ENCODE measurements at places on chromosomes 1 and 21.

- DNase-seq, result no peak
Measured at GRCh38 chr21:44598061-44598460, 2.3 kb upstream of the KRTAP10-7 start.

GRCh38 chr1:53303726-53304515 is 23.9 kb downstream of the LRP8 start:
- no peak for DNase-seq

DNA sequence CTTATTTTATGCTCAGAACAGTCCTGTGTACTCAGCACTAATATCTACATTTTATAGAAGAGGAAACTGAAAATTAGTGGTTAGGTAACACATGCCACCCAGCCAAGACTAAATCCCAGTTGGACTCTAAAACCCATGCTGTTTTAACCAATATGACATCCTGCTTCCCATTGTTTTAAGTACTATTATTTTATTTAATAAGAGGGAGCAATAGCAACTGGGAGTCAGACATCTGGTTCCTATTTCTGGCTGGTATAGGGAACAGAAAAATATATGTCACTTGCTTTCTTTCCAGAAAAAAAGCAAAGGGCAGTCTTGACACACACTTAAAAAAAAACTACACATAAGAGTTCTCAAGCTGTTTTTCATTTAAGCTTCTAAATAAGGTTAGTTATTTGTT is 11.9 kb downstream of the KLHL12 start:
- DNase-seq, result no peak

- no peak for DNase-seq
Measured at GRCh38 chr1:220504329-220504728, 23.6 kb upstream of the MARK1 start.

DNA sequence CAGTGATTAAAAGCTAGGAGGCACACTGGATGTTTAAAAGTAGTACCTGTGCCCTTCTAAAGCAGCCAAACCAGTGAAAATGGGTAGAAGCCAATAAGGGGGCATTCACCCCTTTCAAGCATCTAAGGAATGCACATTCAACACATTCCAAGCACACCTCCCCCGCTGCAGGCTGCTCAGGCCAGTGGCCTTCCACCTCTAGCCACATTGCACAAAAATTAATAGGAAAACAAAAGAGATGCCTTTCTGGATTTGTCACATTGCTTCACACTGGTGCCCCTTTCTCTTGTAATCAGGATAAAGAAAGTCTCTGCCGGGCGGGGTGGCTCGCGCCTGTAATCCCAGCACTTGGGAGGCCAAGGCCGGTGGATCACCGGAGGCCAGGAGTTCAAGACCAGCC is 834.0 kb downstream of the USP25 start:
- no peak for DNase-seq

- DNase-seq, result no peak
Measured at GRCh38 chr1:105100102-105100501, 1350.4 kb downstream of the AMY1C start.

- no peak for DNase-seq
Measured at GRCh38 chr21:43904331-43904781, 39.3 kb downstream of the AGPAT3 start.

DNA sequence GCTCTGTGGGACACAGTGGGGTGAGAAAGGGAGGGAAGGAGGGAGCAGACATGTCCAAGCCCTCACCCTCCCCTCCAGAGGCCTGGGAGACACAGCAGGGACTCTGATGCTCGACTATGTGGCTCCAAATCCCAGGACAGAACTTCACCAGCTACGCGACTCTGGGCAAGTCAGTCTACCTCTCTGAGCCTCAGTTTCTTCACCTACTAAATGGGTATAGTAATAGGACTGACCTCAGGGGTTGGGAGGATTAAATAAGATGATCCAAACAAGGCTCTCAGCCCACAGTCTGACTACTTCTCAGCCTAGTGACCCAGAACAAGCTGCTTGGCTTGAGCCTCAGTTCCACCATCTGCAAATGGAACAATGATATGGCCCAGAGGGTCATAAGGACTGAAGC is 19.6 kb downstream of the SDC3 start:
- DNase-seq, result no peak

DNA sequence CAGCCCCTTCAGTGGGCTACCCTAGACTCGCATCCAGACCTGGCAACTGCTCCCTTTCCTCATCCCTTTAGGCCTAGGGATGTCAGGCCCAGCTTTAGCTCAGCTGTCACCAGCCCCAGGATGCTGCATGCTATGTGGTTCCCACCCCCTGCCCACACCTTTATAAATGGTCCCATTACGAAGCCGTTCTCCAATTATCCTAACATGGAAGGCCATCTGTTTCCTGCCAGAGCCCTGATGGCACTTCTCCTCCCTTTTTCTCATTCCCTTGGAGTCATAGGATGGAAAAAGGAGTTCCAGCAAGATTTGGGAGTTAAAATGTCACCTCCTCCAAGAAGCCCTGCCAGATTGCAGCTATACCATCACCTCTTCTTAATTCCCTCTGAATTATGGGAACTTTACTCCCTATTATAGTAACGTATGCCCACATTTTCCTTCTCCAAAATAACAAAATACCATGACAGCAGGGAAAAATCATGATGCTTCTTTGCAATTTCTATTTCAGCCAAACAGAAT is 205.0 kb upstream of the GRIK3 start:
- no peak for DNase-seq

- no peak for DNase-seq
Measured at GRCh38 chr1:150146849-150147542, 2.7 kb upstream of the PLEKHO1 start.

GRCh38 chr21:43287111-43287760 is 118.4 kb downstream of the CRYAA start:
- DNase-seq, result no peak

- peak; percentile 33 for DNase-seq
Measured at GRCh38 chr21:39441502-39442475, 3.8 kb downstream of the LCA5L start.

DNA sequence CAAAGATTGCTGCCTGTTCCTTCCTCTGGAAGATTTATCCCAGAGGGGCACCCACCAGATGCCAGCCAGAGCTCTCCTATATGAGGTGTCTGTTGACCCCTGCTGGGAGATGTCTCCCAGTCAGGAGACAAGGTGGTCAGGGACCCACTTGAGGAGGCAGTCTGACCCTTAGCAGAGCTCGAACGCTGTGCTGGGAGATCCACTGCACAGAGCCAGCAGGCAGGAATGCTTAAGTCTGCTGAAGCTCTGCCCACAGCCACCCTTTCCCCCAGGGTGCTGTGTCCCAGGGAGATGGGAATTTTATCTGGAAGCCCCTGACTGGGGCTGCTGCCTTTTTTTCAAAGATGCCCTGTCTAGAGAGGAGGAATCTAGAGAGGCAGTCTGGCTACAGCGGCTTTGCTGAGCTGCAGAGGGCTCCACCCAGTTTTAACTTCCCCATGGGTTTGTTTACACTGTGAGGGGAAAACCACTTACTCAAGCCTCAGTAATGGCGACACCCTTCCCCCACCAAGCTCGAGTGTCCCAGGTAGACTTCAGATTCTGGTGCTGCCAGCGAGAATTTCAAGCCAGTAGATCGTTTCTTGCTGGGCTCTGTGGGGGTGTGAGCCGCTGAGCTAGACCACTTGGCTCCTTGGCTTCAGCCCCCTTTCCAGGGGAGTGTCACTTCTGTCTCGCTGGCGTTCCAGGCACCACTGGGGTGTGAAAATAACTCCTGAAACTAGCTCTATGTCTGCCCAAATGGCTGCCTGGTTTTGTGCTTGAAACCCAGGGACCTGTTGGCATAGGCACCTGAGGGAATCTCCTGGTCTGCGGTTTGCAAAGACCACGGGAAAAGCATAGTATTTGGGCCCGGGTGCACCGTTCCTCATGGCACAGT is 51.1 kb upstream of the PDC start:
- no peak for DNase-seq

DNA sequence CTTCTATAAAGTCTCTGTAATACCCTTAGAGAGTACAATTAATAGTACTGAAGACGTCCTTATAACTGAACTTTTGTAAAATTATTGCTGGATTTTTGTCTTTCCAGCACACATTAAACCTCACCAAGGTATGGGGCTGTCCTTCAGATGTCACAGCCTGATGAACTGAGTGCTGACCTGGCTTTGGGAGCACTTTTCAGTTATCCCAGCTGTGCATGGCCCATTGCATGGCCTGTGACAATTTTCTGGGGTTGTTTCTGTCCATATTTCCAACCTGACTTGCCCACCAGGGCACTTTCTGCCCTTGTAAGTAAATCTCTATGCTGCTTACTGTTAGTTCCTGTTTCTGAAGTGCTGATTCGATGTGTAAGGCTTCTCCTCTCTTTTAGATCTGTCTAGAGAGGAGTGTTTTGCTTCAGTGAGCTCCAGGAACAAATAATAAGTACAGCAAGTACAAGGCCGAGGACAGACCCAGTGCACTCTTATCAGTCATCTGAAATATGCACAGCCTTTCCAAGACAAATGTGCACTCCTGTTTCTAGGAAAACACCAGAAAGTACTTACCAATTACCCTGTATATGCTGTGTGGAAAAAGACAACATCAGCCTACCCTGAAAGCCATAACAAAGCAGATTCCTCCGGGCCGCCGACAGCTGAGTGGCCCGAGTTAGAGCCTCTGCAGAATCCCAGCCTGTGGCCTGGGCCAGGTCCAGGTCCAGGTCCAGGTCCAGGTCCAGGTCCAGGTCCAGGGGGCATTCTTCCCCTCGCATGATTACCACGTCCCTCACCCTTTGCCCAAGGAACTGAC is 121.7 kb downstream of the DHRS3 start:
- no peak for DNase-seq

DNA sequence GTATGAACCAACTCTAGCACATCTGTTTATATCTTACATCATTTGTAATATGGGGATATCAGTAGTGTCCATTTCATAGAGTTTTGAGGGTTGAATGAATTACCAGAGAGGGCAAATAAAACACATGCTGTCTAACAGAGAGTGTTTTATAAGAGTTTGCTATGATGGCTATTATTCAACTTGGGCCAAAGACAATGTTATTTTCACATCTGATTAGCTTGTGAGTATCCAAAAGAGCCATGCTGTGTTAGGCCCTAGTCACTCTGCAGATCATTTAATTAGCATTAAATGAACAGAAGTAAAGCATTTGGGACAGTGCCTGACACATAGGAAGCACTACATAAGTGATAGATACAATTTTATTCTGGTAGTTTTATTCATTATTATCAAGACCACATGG is 4.2 kb upstream of the RNF11 start:
- no peak for DNase-seq

GRCh38 chr1:150577557-150578271 is 1.7 kb downstream of the MCL1 start:
- DNase-seq, result peak; percentile 60

- DNase-seq, result no peak
Measured at GRCh38 chr1:156868341-156868740, 7.7 kb downstream of the NTRK1 start.

- DNase-seq, result no peak
Measured at GRCh38 chr1:63321785-63322113, 618 bp upstream of the FOXD3 start.

- no peak for DNase-seq
Measured at GRCh38 chr1:93078203-93078602, 880 bp upstream of the MTF2 start.

DNA sequence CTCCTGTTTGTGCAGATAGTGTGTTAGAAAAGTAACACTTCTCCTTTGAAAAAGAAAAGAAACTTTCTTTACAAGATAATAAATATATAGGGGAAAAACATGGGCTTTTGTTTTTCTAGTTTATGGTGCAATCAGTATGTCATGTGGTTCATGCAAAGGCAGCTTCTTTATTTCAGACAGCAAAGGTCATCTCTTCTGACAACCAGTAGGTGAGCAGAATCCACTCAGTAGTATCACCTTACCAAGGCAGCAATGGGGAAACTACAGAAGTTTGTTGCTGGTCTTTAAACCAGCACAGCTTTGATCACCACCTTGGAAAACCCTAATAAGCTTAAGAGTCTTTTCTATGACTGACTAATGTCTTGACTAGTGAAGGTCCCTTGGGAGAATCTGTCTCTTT is 13.0 kb upstream of the SAMSN1 start:
- no peak for DNase-seq

- DNase-seq, result no peak
Measured at GRCh38 chr21:35081861-35082260, 32.8 kb upstream of the RUNX1 start.

- no peak for DNase-seq
Measured at GRCh38 chr1:231665101-231665500, 38.5 kb downstream of the DISC1 start.

- no peak for DNase-seq
Measured at GRCh38 chr1:16184557-16185303, 27.7 kb downstream of the ARHGEF19 start.

- no peak for DNase-seq
Measured at GRCh38 chr1:7098641-7099040, 313.4 kb downstream of the CAMTA1 start.

- DNase-seq, result no peak
Measured at GRCh38 chr1:208227366-208227765, 16.8 kb downstream of the PLXNA2 start.

GRCh38 chr1:161290779-161291178 is 19.0 kb downstream of the MPZ start:
- no peak for DNase-seq

DNA sequence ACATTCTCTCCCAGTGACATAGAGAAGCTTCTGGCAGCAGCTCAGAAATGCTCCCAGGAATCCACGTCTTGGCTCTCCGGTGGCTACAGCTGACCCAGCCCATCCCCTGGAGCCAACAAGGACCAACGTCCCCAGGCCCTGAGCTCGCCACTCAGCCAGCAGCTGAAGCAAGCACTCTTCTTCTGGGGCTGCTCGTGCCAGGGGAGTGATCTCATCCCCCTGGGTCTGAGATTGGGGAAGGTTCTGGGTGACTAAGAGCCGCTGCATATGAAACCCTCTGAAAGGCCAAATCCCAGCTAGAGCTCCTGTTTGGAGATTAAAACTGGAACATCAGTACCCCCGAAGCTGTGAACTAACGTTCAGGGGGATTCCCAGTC is 487.9 kb downstream of the NPHP4 start:
- DNase-seq, result no peak

- no peak for DNase-seq
Measured at GRCh38 chr1:112209493-112209892, 186.5 kb upstream of the CTTNBP2NL start.

- DNase-seq, result no peak
Measured at GRCh38 chr1:180080439-180080838, 74.2 kb upstream of the QSOX1 start.

DNA sequence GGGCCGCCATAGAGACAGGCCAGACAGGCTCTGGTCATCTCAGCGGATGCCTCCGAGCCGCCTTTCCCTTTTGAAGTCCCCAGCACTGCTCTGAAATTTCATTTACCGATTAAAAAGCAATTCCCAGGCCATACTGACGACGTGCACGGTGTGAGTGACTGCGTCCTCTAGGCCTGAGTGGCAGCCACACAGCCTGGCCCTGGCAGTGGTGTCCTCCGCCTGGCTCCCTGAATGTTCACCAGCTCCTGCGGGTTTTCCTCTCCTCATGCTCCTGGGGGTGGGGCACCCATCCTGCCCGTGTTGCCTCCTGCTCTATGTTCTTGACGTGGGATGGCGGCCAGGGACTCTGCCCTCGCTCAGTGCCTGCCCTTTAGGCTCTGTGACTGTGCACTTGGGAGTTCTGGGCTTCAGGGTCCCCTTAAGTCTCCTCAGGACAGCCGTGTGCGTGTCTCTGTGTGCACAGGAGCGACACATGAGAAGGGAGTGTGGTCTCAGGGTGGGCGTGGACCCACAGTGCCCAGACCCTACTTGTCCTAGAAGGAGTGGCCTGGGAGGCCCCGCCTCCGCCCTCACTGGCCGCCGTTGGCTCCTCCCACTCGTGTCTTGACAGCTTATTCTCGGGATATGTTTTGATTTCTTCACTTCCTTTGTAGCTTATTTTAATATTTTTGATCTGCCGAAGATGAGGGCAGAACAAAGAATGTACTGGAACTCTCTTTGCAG is 3.6 kb downstream of the SKI start:
- peak; percentile 76 for DNase-seq
